ENCODE measurements at places on chromosomes 1 and 21.

DNA sequence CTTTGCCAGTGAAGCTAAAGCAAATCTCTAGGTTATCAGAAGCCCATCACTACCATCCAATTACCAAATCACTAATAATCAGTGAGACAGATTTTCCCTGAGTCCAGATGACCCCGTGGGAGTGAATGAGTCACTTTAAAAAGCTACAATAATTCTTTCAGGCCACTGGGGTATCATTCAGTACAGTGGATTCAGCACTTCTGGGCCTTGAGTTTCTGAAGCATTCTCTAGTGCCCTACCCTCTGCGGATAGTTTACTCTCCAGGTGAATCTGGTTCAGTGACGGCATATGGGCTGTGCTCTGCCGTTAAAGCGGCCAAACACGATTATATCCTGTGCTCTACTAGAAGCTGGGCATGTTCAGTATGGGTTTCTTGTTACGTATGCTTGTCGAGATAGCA, 26.1 kb downstream of the NR5A2 start:
- no peak for DNase-seq

DNA sequence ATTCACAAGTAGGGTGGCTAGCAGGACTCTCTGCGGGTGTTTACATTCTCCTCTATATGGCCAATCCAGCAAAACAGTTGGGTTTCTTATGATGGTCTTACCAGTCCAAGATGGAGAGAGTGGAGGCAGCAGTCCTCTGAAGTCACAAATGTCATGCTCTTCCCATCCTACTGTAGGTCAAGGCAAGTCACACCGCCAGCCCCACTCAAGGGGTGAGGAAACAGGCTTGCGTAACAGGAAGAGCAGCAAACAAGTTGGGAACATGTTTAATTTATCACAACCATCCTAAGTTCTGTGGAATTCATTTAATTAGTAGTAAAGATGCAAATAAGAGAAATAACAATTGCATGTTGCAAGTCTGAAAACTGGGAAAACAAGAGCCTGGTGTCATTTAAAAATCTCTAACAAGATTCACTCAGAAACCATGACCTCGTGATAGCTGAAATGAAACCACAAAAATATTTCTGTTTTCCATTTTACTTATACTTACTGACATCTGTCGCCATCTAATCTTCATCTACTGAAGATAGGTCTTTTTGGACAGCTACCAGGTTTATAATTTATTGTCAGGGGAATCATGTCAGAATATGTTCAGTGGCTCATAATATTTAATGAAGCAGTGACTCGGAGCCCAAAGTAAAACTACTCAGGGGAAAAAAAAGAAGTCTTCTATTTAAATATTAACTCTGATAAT, 349.1 kb upstream of the FMN2 start:
- no peak for DNase-seq

- no peak for DNase-seq
These were observed 99.7 kb downstream of the RIPK4 start for GRCh38 chr21:41667136-41667535.

DNA sequence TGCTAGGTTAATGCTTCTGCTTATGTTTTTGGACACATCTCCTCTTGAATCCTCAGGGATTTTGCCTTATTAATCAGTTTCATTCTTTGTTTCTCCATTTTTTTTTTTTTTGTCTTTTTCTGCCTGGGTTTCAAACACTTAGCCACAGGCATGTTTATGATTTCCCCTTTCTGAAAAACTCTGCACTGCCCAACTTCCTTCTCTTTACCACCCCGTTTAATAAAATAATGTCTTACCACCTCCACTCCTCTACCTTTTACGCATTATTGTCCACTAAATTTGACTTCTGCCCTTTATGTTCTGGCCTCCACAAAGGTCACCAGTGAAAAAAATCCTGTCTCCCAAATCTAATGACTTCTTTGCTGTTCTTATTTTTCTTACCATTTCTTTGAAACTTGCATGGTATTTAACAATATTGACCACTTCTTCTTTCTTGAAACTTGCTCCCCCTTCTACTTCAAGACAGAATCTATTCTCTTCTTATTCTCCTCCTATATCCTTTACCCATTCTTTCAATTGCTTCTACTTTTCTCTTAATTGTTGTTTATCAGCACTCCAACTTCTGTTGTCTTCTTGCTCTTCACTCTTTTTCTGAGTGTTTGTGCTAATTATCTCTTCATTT, 150.3 kb downstream of the TNFSF18 start:
- DNase-seq: peak; percentile 26

DNA sequence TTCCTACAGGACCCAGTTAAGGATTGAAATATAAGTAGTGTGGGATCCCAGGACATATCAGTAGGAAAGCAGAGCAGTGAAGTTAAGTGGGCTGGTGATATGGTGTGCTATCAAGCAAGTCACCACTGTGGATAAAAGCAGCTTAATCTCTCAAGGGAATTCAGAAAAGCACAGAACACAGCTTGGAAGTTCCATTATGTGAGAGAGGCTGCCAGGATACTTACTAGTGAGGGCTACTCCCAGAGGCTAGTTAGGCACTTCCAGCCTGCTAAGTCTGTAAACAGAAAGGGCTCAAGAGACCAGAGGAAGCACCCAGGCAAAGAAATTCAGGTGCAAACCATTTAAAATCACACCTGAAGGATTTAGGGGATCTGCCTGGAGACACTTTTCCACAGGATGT, 18.8 kb upstream of the GRIK1 start:
- no peak for DNase-seq

- DNase-seq: no peak
These were observed 2.6 kb downstream of the TUFT1 start for GRCh38 chr1:151542710-151543129.

GRCh38 chr1:246182149-246182851, 324.8 kb downstream of the SMYD3 start:
- no peak for DNase-seq

GRCh38 chr1:211183747-211184313, 49.9 kb upstream of the KCNH1 start:
- DNase-seq: no peak
